ENCODE measurements at places on chromosomes 11 and 22.

DNA sequence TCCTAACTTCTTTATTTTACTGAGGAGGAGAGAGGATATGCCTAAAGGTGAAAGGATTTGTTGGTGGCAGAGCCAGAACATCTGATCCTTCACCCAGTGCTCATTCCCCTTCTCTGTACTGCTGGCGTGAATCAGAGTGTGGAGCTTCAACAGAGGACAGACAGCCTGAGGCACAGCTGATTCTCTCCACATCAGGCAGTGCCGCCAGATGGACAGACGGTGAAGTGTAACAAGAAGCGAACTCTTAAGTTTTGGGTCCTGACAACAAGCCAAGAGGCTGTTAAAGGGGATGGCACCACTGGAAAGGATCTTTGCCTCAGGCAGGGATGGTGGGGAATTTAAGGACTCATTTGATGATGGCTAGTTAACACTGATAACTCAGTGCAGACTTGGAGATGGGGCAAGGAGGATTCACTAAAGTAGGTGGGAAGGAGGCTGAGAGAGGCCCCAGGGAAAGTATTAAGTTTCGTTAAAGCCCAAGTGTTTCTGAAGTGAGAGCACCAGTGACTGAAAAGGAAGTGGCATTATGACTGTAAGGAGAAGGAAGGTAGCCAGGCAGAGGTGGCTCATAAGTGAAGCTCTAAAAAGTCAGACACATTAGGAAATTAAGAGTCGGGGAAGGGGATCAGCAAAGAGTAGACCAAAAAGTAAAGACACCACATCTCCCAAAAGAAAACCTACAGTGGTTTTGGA lies 81.3 kb downstream of the CLPB start:
- no peak for DNase-seq

- no peak for DNase-seq
These were observed 12.5 kb upstream of the THRSP start for GRCh38 chr11:78050964-78051831.

- DNase-seq = no peak
These were observed 238.1 kb upstream of the TENM4 start for GRCh38 chr11:79678780-79679452.

GRCh38 chr22:24330636-24331035 lies 60.0 kb downstream of the SPECC1L start:
- no peak for DNase-seq

DNA sequence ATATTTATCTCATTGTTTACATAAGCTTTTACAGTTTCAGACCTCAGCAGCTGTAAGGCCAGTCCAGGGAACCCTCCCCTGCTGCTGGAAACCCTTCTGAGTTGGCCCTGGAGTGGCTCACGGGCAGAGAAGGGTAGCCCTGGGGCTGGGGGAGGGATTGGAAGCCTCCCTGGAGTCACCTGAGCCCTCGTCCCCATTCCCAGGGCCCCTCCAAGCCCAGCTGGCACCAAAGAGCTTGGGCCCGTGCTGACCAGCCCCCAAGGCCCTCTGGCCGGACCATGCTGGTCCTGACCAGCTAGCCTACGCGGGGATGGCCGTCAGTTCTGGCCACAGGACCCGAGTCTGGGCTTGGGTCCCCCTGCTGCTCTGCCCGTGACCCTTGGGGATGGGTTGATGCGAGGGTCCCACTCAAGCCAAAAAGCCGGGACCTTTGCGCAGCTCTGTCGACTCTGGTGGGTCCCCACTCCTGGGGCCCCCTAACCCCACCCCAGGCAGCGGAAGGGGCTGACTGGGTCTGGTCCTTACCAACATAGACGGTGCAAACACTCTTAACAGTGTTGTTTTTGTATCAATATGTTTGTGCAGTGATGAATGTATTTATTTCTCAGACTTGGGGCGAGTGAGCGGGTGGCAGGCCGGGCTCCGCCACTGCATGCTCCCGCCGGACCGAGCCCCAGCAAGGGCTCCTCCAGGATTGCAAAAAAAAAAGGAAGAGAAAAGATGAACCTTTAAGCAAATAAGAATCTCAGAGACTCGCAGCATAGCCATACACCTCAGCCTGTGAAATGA lies 17.5 kb upstream of the TMEM191C start:
- DNase-seq = no peak

- no peak for DNase-seq
These were observed 5.5 kb downstream of the ZC3H12C start for GRCh38 chr11:110098645-110099044.

GRCh38 chr11:116388146-116388545 lies 384.6 kb downstream of the BUD13 start:
- no peak for DNase-seq

DNA sequence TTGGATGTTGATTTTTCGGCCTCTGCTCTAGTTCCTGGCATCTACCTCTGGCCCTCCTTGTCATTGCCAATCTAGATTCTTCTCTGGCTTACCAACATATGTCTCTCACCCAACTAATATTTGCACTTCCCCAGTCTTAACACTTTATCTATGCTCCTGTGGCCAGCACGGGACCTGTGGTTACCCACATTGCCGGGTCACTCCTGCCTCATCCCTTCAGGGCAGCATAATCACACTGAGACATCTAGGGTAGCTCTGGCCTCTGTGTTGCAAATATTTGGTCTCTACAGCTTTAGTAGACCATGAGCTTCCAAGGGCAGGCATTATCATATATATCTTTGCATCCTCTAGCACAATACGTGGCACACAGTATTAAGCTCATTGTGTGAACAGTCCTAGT lies 182.0 kb upstream of the ARHGAP20 start:
- no peak for DNase-seq

- no peak for DNase-seq
These were observed 399.5 kb downstream of the ETS1 start for GRCh38 chr11:128187835-128188234.

GRCh38 chr11:102476812-102477211 lies 24.2 kb upstream of the TMEM123 start:
- no peak for DNase-seq

- no peak for DNase-seq
These were observed 1351.9 kb downstream of the BRD1 start for GRCh38 chr22:48475661-48476345.
